ENCODE measurements at places on chromosomes 2 and 18.

- DNase-seq, result peak; percentile 56
Measured at GRCh38 chr18:58723810-58724602, 52.7 kb downstream of the MALT1 start.

- no peak for DNase-seq
Measured at GRCh38 chr2:60662781-60663180, 93.3 kb upstream of the PAPOLG start.

DNA sequence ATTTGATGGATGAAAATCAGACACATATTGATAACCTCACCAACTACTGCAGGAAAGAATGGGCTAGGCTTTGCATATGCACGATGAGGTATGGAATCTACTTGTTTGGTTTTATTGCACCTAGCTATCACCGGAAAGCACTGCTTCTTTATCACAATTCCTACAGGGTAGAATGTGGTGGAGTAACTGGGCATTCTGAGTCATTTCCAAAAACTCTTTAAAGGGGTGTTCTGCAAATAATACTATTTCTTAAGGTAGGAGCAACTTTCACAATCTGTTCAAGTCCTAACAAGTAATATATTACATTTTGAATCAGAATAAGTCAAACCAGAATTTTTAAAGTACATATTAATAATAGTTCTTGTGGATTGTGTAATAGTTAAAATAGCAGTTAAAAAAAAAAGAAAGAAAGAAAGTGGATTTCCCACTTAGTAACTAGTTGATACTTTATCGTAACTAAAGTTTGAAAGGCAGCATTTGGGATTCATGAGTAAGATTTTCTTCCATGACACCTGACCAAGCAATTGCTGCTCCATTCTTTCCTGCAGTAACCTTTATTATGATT lies 40.5 kb downstream of the INO80C start:
- DNase-seq, result peak; percentile 12

GRCh38 chr2:211033765-211034164 lies 477.4 kb downstream of the CPS1 start:
- no peak for DNase-seq

DNA sequence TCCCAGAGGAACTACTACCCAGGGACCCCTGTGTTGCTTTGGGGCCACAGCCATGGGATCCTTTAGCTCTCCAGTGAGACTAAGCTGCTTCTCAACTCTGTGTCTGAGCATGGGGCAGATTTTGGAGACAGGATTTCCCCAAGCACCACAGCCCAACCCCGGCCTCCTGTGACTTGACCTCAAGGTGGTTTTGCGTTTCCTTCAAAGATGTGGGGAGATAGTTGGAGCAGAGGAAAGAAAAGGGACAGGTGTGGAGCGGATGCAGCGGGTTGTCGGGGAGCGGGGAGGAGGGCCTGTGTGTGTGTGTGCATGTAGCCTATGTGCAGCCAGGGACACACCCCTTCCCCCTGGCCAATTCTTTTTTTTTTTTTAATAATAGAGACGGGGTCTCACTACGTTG lies 10.2 kb downstream of the ARID5A start:
- no peak for DNase-seq

DNA sequence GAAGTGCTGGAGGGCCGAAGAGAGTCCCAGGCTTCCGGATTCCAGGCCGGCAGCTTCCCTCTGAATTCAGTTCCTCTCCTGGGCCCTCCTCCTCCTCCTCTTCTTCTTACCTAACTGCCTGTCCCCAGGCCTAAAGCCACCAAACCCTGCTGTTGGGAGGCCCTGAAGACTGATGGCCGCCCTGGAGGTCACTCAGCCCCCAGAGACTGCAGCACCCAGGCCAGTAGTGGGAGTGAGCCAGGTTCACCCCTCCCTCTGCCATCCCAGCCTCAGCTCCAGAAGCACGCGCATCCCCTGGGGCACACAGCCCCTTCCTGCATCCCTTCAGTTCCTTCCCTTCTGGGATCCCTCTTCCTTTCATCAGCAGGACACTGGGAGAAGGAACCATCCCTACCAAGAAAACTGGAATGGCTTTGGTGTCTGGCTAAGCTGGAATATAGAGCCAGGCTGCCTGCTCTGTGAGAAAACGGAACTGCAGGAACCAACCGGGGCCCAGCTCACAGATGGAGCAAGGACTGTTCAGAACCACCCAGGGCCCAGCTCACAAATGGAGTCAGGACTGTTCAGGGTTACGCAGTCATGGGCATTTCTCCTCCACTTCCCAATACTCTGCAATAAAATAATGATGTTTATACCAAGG lies 127.4 kb downstream of the NDUFA10 start:
- no peak for DNase-seq

All from fibroblast of villous mesenchyme (primary cell).